CD14-positive monocyte (primary cell): ENCODE measurements at places on chromosomes 3 and 15.

DNA sequence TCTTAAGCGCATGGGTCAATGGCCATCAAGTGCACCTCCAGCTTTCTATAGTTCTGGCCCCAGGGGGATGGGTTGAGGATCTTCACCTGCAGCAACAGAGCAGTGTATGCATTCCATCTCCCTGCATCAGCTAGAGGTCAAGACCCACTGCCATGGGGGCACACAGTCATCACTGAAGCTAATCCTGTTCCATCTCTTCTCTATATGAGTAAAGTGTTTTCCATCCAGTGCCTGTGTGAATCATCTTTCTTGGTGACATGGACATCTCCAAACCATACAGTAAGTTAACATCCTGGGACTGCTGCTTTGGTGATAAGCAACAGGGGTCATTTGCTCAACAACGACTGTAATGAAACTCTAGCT lies 4.4 kb upstream of the ENTPD3 start:
- no peak for DNase-seq

DNA sequence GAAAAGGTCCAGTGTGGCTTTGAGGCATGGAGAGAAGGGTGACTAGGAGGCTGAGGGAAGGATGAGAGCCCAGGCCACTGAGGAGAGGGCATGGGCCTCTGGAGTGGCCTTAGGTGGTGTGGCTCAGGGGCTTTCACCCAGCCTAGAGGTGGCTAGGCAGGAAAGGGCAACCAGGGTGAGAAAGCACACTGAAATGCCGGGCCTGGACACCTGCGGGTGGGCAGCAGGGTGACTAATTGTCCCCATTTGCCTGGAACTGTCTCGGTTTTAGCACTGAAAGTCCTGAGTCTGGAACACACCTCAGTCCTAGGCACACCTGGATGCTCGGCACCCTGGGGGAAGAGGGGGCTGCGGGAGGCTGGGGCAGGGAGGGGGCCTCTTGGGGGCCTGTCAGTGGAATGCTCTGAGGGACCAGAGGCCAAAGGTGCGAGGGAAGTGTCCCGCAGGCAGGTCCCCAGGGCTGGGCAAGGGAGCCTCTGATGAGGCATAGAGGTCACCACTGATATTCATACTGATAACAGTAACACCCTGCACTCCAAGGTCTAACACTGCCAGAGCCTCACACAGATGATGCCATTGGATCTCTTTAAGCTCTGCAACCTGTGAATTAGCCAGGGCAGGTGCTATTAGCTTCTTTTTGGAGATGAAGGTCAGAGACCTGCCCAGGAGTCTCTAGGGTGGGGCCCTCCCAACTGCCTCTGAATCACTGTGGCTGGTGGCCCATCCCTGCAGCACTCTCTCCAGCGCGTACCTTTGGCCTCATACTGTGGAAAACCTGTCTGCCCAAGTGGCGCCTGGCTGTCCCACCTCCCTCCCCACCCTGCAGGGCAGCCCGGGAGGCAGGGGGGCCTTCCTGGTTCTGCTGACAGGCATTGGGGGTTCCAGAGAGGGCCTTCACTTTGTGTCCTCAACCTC lies 3.0 kb upstream of the PHGR1 start:
- DNase-seq, result no peak

DNA sequence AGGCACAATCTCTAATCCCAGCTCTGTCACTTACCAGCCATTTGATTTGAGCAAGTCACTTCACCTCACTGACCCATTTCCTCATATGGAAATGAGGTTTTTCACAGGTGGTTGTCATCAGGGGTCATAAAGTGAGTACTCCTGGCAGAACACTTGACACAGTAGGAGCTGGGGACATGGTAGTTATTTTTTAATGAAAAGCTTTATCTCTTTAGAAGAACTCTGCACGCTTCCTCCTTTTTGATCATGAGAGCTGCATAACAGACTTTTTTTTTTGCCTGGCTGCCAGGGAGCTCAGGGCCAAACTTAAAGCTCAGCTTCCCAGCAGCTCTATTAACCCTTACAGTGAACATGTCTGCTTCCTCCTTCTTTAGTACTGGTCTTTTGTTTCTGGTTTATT lies 8.4 kb downstream of the VWA5B2 start:
- no peak for DNase-seq

GRCh38 chr15:87826119-87826747 lies 430.3 kb downstream of the NTRK3 start:
- no peak for DNase-seq

DNA sequence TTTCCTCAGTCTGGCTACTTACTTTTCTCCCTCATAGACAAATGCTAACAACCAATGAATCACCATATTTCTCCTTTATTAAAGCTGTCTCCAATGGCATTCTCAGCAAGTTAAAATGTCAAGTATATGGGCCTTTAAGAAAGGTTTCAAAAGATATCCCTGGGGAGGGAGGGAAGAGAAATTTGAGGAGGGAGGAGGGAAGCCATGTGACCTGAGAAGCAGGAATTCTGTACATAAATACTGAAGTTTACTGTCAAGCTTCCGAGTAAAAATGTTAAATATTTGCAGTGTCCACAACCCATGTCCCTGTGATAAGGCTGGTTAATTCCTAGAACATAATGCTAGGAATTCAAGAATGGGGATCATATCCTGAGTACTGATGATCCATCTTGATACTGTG lies 175.9 kb downstream of the CNTN4 start:
- DNase-seq, result no peak

GRCh38 chr3:172170841-172171240 lies 131.5 kb downstream of the FNDC3B start:
- no peak for DNase-seq

- DNase-seq, result no peak
These were observed 268.6 kb upstream of the WNT5A start for GRCh38 chr3:55755516-55756205.

- DNase-seq, result no peak
These were observed 5.9 kb upstream of the ABHD10 start for GRCh38 chr3:111972891-111973290.

DNA sequence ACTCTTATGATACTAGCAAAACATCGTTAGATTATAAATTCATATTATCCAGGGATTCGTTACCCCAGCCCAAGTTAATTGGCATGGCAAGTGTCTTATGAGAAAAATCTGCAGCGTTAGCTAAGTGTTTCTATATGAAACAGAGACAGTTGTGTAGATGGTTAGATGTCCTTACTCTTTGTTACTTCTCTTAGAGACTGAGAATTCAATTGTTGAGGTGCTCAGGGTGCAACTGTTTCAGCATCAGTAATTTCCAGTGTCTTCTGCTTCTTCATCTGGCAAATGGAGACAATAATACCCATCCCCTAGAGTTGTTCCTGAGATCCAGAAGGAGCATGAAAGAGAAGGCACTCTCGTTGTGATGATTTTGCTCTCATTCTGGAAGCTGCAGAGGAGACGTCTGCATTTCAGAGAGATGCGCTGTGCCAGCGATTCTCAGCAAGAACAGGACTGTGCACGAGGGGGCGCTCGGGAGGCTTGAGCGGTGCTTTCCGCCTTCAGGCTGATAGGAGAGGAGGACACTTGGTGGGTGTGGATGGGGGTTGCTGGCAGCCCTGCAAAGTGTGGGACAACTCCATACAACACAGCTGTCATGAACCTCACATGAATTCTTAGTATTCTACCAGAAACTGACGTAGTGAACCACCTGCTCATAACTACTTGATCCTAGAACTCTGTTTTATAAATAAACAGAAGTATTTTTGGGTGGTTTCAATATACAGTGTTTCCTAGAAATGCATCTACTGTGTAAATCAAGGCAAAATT lies 39.7 kb upstream of the SPSB4 start:
- DNase-seq, result peak; percentile 16

- DNase-seq, result no peak
These were observed 461.0 kb downstream of the GBE1 start for GRCh38 chr3:81300324-81300927.

DNA sequence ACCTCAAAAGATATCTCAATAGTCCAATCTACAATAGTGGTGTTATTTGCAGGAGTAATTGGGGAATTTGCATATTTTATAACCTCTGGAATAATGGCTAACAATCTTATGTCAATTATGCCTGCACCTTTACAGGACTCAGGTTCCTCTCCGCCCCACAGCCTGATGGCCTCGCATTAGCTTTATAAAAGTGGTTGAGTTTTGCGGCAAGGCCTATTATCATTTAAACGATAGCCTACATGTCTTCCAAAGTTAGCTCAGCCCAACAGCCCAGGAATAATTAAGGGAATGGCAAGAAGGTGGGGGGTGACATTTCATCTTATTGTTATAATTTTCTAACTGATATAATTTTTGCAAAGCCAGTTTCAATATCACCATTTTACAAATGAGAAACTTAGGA lies 97.3 kb downstream of the RTP4 start:
- DNase-seq, result no peak
